Caudate nucleus (tissue), 63 donors: ENCODE measurements at places on chromosomes 2 and 18.

- DNase-seq = no peak
Measured at GRCh38 chr2:134774786-134775641, 56.2 kb upstream of the TMEM163 start.

DNA sequence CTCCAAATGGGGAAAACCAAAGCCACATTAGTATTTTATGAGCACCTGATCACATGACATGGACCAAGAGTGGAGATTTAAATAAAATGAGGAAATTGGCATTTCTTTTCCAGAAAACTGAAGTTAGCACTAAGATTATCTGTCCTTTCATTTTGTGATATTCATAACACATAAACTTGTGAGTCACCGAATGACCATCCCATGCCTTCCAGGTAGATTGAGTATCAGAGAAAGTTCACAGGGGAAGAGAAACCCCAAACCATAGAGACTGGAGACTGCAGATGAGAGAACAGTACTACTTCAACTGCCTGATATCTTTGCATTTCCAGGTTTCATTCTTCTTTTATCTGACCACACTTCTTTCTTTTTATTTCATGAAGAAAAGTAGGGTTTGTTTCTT, 176.3 kb upstream of the LRP1B start:
- no peak for DNase-seq

GRCh38 chr18:26207937-26208336, 18.3 kb upstream of the TAF4B start:
- no peak for DNase-seq

GRCh38 chr18:76529433-76529811, 34.4 kb upstream of the ZNF516 start:
- no peak for DNase-seq
